ENCODE measurements at places on chromosomes 1 and 21. TPM values are rescaled to one million over a fixed set of nuclear protein-coding genes. Genes with fewer than 3 reads are reported as not detected.

NUDT4B gene
- 1.00 TPM for total RNA-seq

ENTREP3 gene
- 21.3 TPM for total RNA-seq

PIK3CD gene
- total RNA-seq = 7.9 TPM

GRCh38 chr21:28675331-28676041, 317.2 kb downstream of the LTN1 start:
- DNase-seq = no peak

DNA sequence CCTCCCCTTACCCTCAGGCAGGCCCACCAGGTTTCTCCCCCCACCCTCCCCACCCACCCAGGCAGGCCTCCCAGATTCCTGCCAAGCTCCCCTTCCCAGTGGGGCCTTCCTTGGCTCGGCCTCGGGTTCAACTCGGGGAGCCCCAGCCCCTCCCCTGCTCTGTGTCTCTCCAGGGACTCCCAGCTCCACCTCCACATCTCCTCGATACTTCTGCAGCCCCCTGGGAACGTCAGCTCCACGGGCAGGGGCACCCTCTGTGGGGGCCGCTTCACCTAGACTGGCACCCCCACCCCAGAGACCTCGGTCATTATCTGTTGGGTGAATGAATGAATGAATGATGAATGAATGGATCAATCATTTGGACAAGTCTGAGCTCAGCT, 775 bp downstream of the MMEL1 start:
- DNase-seq = peak; percentile 63

- DNase-seq = no peak
Measured at GRCh38 chr1:74681449-74681848, 7.9 kb upstream of the ERICH3 start.

ZBTB8B gene
- not detected for total RNA-seq

- DNase-seq = no peak
Measured at GRCh38 chr1:201245082-201245481, 38.2 kb upstream of the PKP1 start.

DNA sequence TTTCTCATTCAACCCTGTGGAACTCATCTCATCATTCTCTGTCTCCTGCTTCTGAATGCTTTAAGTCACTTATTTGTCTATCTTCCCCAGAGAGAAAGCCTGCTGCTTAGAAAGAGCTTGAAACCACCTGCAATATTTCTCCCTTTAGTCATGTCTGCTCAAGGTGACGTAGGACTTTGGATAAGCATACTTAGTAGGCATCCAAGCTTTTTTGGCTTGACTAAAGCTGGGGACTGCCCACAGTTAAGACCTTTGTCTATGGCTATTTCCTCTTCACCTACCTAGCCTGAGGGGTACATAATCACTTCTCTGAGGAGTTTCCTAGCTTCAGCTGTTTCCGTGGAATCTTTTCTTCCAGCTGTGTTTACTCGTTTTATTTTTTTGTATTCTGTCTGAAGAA, 665.8 kb upstream of the CAMK1G start:
- no peak for DNase-seq

DNA sequence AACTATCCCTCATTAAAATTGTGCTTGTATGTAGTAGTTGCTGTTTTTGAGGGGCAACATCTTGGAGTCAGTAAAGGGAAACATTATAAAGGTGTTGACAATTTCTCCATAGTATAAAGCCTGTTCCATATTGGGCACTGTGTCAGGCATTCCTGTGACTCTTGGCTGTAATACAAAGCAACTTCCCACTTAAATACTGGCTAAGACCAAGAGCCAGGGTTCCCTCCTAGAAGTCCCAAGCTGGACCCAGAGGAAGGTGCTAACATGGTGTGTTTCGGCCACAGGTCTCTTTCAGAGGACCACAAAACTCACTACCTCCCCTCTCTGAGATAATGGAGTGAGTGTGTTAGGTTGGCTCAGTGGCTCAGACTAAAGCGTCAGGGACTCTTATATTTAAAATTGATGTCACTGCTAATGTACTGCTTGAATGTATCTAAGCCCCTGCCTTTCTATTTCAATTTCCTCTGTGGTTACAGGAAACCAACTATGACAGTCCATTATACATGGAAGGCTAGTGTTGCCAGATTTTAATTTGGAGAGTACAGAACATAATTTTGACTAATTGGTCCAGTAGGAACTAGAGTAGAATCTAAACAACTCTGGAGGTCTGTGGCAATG, 74.7 kb upstream of the RGL1 start:
- no peak for DNase-seq

- DNase-seq = no peak
Measured at GRCh38 chr1:104746994-104747393, 997.3 kb downstream of the AMY1C start.

- no peak for DNase-seq
Measured at GRCh38 chr1:31239653-31240241, at the start of gene NKAIN1. TSS of gene NKAIN1 (minus strand) at chr1:31239887. CDS start at chr1:31239547, 340 bp downstream.

HPDL gene
- total RNA-seq = 0.83 TPM

GRCh38 chr1:17919525-17920439, 164.6 kb downstream of the ACTL8 start:
- DNase-seq = no peak

USP21 gene
- 12.9 TPM for total RNA-seq

GRCh38 chr1:82042306-82043060, 241.7 kb downstream of the ADGRL2 start:
- no peak for DNase-seq

DNA sequence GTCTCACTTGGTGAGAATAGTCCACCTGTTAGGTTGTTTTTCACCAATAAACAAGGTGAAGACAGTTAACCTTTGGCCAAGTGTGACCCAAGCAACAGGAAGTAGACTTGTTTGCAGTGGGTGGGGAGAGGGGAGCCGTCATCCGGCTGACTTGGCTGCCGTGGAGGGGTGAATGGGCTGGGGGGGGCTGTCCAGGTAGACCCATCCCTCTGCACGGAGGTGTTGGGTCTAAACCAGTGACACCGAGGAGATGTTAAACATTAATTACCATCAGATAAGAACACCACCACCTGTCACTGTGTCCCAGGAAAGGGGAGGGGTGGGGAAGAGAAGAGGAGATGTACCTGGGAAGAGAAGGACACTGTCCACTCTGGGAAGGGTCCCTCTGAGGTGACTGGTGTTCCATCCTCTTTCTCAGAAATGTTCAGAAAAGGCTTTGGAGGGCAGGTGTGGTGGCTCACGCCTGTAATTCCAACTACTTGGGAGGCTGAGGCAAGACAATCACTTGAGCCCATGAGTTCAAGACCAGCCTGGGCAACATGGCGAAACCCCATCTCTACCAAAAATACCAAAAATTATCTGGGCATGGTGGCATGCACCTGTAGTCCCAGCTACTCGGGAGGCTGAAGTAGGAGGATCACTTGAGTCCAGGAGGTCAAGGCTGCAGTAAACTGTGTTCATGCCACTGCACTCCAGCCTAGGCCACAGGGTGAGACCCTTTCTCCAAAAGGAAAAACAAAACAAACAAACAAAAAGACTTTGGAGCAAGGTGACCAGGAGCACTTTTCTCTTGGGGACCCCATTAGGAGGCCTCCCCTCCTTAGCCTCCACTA, 6.7 kb upstream of the MYOM3 start:
- peak; percentile 45 for DNase-seq

TFAP2E gene
- total RNA-seq = 0.81 TPM
